ENCODE measurements at places on chromosomes 5 and 9.

DNA sequence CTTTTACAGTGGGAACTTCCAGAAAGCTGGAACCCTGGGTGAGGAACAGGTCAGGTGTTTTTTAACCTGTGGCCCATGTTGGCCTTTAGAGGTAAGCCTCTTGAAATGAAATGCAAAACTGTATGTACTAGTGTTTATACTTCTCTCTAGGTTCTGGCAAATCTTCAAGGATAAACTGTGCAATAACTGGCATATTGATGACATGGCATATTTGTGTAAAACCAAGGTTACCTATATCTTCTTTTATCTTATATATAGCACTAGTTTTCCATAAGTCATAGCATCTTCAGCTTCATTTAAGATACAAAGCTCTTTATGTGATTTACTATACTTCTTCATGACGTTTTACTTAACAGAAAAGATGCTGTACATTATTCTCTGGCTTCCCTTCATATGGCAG, 7.4 kb upstream of the IARS1 start:
- DNase-seq = no peak

GRCh38 chr5:64437496-64437895, 68.3 kb upstream of the RGS7BP start:
- no peak for DNase-seq

- DNase-seq = no peak
Observed at GRCh38 chr5:98599016-98599415, 174.4 kb upstream of the RGMB start.

GRCh38 chr9:4263591-4263990, 36.3 kb downstream of the GLIS3 start:
- no peak for DNase-seq

DNA sequence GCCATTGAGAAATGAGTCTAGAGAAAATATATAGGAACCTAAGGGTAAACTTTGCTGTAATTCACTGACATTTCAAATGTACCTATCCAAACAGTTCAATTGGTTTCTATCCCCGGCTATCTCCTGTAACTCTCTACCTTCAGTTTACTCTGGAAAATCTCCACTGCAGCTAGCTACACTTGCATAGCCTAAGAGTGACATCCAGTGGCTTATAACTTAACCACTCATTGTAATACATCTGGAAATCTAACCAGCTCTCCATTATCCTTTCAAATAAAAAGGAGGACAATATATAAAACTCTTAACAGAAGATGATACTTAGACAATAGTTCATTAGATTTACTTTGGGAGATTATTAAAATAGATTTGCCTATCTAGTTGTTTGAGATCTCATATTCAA, 35.3 kb upstream of the SPDL1 start:
- no peak for DNase-seq

DNA sequence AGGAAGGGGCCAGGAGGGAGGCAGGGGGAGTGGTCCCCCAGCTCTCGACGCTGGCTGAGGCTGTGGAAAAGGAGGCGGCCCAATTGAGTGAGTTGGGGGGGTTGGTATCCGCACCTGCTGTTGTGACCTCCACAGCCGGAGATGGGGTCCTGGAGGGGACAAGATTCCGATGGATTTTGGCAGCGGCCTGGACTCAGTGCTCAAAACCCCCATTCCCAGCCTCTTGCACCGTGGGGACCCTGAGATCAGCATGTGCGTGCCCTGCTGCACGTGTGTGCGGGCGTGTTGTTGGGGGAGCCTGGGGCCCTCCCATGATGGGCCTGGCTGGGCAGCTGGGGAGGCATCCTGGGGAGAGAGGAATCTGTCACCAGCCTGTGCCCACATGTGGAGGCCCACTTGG, 15.0 kb downstream of the CNTFR start:
- no peak for DNase-seq

GRCh38 chr9:35453786-35454185, 36.1 kb upstream of the RUSC2 start:
- no peak for DNase-seq

GRCh38 chr9:135525241-135526088, 4.2 kb downstream of the LCN1 start:
- no peak for DNase-seq

Data from omental fat pad (tissue), 4 donors.